ENCODE measurements at places on chromosomes 11 and 22.

DNA sequence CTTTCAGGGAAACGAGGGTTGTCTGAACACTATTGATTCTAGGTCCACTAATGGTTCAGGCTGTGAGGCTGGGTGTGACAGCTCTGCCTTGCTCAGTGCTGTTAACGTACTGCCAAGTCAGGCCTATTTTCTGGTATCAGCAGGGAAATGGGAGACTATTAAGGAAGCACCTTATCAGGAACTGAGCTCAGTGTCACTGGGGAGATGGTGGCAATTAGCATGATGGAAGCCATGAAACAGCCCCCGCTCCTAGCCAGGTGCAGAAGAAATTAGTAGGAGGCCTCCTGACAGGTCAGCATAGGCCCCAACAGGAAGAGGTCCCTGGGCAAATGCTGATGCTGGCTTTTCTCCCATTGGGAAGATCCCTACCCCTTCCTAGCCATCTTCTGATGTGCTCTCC, 42.6 kb upstream of the LMO2 start:
- DNase-seq, result no peak

DNA sequence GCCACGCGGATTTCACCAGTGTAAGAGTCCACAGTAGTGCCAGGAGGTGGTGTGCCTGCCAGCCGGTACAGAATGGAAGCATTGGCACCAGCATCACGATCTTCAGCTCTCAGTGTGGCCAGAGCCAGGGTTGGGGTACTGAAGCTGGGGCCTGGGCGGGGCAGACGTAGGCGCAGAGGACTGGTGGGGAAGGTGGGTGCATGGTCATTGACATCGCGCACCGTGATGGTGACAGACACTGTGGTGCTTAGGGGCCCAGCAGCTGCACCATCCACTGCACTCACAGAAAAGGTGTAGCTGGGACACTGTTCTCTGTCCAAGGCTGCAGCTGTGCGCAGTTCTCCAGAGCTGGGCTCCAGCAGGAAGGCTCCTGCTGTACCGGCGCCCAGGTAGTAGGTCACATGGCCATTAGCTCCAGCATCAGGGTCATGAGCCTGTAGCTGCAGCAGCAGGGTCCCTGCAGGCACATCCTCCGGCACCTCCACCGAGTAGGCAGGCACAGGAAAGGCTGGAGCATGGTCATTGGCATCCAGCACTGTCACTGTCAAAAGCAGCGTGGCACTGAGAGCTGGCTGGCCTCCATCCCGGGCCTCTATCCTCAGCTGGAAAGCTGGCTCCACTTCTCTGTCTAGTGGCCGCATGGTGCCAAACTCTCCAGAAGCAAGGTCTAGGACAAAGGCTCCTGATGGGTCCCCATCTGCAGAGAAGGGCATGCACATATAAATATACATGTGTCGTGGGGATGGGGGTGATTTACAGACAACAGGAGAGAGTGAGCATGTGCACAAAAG, 7.9 kb upstream of the TPP1 start:
- DNase-seq, result no peak

DNA sequence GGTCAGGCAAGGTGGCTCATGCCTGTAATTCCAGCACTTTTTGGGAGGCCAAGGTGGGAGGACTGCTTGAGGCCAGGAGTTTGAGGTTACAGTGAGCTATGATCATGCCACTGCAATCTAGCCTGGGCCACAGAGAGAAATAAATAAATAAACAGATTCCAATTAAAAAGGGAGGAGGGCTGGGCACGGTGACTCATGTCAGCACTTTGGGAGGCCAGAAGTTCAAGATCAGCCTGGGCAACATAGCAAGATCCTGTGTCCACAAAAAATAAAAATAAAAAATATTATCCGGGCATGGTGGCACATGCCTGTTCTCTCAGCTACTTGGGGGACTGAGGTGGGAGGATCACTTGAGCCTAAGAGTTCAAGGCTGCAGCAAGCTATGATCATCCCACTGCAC, 7.5 kb downstream of the CYB561A3 start:
- DNase-seq, result no peak

GRCh38 chr11:17560281-17561110, 13.4 kb downstream of the OTOG start:
- DNase-seq, result no peak
